ENCODE measurements at places on chromosomes 6 and 20. TPM values are rescaled to one million over a fixed set of nuclear protein-coding genes. Genes with fewer than 3 reads are reported as not detected.

Gene SUMO4
- total RNA-seq, result 1.5 TPM

GRCh38 chr6:119978274-119978889 lies 628.8 kb upstream of the MAN1A1 start:
- no peak for DNase-seq

- no peak for DNase-seq
These were observed 11.6 kb downstream of the LAMA5 start for GRCh38 chr20:62355516-62355877.

Gene HLA-DPB1
- 23.4 TPM for total RNA-seq

GRCh38 chr6:150687508-150687907 lies 87.8 kb downstream of the PLEKHG1 start:
- DNase-seq, result no peak

- DNase-seq, result no peak
These were observed 31.1 kb downstream of the CDKAL1 start for GRCh38 chr6:20565342-20565741.

- no peak for DNase-seq
These were observed 7.7 kb downstream of the HBS1L start for GRCh38 chr6:135046912-135047311.

DNA sequence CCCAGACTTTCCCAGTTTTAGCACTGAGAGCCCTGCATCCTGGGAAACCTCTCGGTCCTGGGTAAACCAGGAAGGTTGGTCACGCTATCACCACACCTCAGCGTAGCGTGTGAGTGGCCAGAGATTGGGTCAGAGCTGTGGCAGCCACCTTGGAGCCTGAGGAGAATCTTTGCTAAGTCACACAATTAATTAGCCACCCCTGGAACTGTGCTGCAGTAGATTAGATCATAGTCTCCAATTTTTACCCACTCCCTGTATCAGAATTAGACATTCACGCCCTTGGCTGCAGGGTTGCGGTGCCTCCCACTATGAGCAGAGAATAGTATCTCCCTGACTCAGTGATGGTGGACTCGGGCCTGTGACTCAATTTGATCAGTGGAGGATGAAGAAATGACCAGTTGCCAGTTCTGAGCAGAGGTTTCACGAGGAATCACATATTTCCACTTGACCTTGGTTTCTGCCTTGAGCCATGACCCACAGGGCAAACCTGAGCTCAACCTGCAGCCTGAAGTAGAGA lies 6.0 kb upstream of the PTGIS start:
- DNase-seq, result peak; percentile 5

DNA sequence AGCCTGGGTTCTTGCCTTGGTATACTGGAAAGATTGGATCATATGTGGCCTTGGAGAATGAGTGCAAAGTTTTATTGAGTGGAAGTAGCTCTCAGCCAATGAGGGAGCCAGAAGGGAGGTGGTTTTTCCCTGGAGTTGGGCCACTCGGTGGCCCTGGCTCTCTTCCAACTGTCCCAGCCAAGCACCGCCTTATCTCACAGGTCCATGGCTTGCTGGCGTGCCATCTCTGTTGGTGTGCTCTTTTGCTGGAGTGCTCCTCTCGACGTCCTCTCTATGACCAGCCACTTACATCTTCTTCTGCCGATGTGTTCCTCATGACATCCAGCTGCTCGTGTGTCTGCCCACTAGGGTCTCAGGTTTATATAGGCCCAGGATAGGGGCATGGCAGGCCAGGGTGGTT lies 505.9 kb upstream of the SYNCRIP start:
- DNase-seq, result no peak

DNA sequence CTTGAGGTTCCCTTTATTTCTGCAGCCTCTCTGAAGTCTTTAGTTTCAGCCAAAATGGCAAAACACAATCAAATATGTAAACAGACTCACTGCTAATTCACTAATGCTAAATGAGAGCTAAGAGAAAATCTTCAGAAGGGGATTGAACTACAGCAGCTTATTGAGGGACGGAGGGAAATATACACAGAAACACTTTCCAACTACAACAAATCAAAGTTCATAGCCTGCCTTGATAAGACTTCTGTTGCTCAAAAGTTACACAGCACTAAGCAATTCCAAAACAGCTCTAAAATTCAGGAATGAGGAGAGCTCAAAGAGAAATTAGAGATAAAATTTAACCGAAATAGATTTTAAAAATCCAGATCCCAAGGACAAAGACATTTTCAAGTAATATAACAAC lies 1.7 kb downstream of the TCP11 start:
- DNase-seq, result no peak

Gene DACT2
- total RNA-seq, result 1.8 TPM

GRCh38 chr6:30742316-30743098 lies at the start of gene FLOT1:
Gene FLOT1, minus strand, starts transcription at chr6:30742687. Its CDS starts 498 bp downstream, at chr6:30742189.
- DNase-seq, result peak; percentile 98

- no peak for DNase-seq
These were observed 130.3 kb downstream of the ZNF217 start for GRCh38 chr20:53463101-53463972.

DNA sequence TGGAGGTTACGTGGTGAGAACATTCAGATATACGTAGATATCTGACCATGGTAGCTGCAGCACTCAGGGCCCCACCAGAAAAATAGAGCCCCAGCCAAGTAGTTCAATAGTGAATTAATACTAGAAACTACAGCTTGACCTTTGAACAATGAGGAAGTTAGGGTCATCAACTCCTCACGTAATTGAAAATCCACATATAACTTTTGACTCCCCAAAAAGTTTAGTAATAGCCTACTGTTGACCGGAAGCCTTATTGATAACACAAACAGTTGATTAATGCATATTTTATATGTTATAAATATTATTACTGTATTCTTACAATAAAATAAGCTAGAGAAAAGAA lies 117.9 kb downstream of the SNX5 start:
- no peak for DNase-seq

GRCh38 chr6:149888659-149889058 lies 9.3 kb downstream of the RAET1E start:
- no peak for DNase-seq

- DNase-seq, result no peak
These were observed 95.6 kb upstream of the SUPT3H start for GRCh38 chr6:45473121-45473993.

Gene PROCR
- 6.4 TPM for total RNA-seq

GRCh38 chr6:88641178-88641903 lies 322.1 kb downstream of the RNGTT start:
- no peak for DNase-seq

DNA sequence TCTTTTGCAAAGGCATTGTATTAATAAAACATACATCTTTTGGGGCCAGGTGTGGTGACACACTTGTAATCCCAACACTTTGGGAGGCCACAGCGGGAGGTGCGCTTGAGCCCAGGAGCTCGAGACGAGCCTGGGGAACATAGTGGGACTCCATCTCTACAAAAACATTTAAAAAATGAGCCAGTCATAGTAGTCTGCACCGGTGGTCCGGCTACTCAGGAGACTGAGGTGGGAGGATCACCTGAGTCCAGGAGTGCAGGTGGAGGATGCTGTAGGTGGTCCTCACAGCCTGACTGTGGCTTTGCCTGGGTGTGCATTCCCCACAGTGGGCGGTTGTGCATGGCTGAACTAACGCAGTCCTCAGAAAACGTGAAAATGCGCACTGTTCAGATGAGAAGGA lies 162.5 kb downstream of the DLL1 start:
- no peak for DNase-seq

DNA sequence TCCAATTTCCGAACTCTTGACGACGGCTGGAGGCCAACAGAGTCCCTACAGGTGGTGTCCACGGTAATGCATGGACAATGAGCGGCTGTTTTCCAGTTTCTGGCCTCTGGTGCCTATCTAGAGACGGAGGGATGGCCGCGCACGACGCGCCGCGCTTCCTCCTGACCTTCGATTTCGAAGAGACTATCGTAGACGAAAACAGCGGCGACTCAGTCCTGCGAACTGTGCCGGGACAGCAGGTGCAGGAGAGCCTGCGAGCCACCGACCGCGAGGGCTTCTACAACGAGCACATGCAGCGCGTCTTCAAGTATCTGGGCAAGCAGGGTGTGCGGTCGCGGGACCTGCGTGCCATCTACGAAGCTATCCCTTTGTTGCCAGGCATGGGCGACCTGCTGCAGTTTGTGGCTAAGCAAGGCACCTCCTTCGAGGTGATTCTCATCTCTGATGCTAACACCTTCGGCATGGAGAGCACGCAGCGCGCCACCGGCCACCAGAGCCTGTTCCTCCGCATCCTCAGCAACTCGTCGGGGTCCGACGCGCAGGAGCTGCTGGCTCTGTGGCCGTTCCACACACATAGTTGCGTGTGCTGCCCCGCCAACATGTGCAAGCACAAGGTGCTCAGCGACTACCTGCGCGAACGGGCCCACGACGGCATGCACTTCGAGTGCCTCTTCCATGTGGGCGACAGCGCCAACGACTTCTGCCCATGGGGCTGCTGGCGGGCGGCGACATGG lies 169.4 kb downstream of the CDK19 start:
- peak; percentile 31 for DNase-seq

DNA sequence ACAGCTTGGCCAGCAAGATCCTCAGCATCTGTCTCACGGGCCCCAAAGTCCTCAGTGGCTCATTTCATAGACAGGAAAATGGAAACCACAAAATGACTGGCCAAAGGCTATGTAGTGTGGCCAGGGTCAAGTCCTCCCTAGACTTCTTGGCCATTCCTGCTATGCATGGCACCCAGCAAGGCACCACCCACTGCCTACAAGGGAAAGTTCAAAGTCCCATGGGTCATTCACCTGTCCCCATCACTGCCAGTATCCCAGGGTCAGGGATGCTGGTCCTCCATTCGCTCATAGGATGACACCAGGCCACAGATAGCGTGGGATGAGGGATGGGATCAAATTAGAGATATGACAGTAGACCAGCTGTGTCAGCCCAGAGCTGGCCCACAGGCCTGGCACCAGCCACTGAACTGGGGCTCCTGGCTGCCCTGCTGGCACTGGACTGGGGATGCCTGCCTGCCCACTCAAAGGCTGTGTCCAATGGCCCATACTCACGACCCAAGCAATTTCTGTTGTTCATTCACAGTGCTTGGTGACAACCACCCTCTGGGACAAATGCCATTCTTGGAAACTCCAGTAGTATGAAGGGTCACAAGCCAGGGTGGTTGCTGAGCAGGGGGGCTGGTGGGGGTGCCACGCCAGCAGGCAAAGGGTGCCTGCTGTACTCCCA lies 11.6 kb downstream of the ADISSP start:
- no peak for DNase-seq

Gene SEMG2
- not detected for total RNA-seq

DNA sequence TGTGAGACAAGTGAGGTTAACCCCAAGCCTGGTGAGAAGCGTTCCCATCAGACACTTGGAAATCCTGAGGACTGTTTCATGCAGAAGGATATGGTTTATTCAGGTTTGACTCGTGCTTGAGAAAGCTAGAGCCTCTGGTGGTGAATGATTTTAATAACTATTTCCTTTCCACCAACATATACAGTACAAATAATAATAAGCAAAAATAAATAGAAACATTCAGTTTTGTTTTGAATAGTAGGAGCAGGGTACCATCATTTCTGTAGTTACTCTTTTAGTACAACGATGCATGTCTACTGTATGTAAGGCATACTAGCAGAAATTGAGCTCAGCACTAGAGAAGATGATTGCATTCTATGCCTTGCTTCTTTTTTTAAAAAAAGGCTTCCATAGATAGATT lies 33.5 kb downstream of the PLG start:
- no peak for DNase-seq

Gene TPX2
- 161 TPM for total RNA-seq

GRCh38 chr6:17397764-17398194 lies 4.4 kb downstream of the CAP2 start:
- no peak for DNase-seq

Gene CST11
- total RNA-seq, result not detected

DNA sequence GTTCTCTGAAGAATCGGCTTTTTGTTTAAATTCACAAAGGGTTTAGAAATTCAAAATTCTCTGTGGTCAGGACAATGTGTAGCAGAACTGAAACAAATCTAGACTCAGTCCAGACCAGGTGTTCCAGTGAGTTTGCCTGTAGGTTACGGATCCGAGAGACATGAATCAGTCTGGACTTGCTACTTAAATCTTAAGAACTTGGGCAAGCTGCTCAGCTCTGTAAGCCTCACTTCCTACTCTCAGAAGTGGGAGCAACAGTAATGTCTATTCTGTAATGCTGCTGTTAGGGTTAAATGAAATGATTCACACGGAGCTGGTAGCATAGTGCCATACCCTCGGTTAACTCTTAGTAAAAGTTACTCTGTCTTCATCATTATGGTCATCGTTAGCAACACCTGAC lies 37.7 kb downstream of the HECA start:
- DNase-seq, result no peak

- DNase-seq, result no peak
These were observed 10.9 kb downstream of the IL20RA start for GRCh38 chr6:137033828-137034227.

Gene SMAP1
- total RNA-seq, result 29.3 TPM

- no peak for DNase-seq
These were observed 8.4 kb downstream of the HLA-E start for GRCh38 chr6:30497714-30498113.
